ENCODE measurements at places on chromosomes 11 and 22.
A peak's percentile ranks its signal among the peaks of the same experiment; 100 is the strongest.

DNA sequence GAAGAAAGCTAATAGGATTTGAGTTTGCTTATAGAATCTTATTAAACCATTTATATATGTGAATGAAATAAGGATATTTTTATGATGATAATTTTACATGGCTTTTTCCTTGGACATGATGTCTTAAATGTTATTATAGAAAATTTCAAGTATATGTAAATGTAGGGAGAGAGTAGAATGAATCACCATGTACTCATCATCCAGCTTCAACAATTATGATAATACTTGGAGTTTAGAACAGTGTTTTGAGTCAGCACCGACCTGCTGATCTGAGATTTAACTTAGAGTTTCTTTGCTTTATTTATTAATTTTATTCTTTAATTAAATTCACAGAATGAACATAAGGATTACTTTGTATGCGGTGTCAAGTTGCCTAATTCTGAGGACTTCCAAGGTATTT, 193.5 kb downstream of the UVRAG start:
- DNase-seq, result no peak

DNA sequence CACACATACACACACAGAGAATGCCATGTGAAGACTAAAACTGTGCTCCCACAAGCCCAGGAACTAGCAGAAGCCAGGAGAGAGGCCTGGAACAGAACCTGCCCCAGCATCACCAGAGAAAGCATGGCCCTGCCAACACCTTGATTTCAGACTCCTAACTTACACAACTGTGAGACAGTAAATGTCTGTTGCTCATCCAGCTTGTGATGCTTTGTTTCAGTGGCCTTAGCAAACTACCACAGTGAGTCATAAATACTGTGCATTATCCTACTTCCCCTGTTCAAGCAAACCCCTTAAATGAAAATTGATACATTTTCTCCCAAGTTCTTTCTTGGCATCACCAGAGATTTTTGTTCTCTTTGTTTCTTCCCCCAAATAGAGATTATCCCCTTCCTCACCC, 1539.4 kb upstream of the TENM4 start:
- no peak for DNase-seq

DNA sequence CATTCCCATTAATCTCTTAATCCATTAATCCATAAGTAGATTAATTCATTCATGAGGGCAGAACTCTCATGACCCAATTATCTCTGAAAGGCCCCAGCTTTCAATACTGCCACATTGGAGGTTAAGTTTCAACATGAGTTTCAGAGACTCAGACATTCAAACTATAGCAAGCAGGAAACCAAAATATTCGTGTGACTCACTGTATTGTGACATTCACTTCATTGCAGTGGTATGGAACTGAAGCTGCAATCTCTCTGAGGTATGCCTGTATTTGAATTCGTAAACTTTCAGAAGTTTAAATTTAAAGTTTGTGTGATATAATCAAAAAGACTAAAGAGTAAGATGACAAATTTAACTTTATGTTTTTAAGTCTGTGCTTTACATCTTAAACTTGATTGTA, 2.9 kb upstream of the OR52J3 start:
- no peak for DNase-seq

DNA sequence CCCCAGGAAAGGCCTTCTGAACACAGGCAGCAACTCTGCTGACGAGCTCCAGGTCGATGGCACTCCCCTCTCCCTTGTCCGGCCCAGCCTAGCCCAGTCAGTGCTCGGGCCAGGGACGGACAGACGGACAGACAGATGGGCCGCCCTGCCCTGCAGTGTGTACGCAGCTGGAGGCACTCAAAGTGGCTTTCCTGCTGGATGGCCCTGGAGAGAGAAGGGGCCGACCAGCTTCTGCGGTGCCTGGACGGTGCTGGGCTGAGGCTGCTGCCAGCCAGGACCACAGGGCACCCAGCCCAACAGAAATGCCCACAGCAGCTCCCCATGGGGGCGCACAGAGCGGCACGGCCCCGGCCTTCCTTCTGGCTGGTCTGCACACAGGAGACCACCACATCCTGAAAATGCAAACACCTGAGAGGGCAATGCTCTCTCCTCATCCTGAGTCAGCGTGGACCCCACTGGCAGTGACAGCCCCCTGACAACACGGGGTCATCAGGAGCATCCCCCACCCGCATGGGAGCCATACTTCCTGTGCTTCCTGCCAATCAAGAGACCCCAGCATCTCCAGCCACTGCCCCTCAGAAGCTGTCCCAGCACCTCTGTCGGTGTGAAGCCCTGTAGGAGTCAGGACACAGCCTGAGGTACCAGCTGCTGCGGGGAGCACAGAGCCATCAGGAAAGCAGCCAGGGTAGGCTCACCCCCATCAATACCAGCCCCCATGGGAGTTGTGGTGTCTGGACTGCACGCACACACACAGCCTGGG, 692 bp upstream of the MOB2 start:
- DNase-seq, result peak; percentile 18

DNA sequence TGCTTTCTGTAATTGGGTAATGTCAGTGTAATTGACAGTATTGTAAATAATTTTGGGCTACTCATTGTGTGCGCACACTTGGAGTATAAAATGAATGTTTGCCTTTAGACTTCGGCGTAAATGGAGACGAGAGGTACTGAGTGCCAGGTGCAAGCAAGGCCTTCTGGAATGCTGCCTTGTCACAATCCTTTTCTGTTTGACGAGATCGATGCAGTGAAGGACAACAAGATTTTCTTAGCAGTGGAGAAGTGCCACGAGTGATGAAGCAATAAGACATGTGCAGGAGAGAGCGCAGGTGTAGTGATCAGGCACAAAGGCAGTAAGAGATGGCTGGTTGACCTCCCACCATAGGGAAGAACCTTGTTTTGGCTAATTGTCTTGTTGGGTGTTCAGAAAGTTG, 67.5 kb downstream of the DDX10 start:
- no peak for DNase-seq

- DNase-seq, result no peak
These were observed 120.9 kb downstream of the GALNT18 start for GRCh38 chr11:11500744-11501487.

DNA sequence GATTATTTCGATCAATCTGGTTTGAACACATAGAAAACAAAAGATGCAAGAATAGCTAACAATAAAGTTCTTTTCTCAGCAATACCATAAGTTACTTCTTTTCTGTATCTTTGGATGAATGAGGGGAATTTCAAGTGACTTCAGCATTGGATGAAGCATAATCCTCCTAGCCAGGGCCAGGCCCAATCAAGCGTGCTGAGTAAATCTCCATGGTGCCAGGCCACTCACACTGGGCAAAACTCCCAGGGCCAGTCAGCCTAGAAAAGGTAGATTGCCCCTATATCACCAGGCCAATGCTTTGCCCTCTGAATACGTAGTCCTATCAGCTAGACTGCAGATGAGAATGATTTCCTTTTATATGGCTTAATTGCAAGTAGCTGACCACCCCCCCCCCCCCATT, 6.0 kb downstream of the CNTF start:
- no peak for DNase-seq

- DNase-seq, result peak; percentile 8
These were observed 93.9 kb upstream of the PITPNB start for GRCh38 chr22:28012832-28013460.

DNA sequence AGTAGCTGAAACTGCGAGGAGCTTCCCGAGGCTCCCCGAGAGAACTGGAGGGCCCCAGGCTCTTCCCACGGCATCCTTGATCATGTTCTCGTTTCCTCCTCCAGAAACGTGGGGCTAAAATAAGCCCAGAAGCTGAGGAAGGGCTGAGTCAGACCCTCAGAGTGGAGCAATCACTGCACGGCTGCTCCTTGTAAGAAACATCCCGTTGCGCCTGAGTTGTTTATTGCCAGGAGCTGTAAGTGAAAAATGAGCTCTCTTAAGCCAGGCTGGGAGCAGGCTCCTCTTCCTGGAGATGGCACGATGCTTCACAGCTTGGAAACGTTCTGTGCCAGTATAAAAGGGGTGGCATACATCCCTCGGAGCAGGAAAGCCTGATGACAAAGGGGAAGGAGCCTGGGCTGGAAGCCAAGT, 47.3 kb upstream of the SYN3 start:
- DNase-seq, result no peak

- DNase-seq, result peak; percentile 36
These were observed 78.5 kb upstream of the NCAM1 start for GRCh38 chr11:112882494-112883381.

GRCh38 chr11:97202613-97203292, 812.9 kb downstream of the JRKL start:
- no peak for DNase-seq

DNA sequence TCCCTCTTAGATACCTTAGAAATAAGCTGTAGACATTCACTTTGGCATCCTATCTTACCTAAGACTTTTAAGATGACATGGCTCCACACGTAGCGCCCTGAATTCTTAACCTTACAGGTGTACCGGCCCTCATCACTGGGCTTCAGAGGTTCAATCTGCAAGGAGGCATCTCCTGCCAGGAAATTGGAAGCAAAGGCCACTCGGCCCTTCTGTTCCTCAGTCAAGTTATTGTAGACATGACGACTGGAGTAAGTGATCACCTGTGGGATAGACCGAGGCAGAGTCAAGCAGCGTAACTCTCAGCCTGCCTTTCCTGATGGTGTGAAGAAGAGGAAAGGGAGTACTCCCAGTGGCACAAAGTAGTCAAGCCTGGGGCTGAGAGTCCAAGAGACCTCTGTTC, 22.5 kb upstream of the HSPA8 start:
- no peak for DNase-seq

DNA sequence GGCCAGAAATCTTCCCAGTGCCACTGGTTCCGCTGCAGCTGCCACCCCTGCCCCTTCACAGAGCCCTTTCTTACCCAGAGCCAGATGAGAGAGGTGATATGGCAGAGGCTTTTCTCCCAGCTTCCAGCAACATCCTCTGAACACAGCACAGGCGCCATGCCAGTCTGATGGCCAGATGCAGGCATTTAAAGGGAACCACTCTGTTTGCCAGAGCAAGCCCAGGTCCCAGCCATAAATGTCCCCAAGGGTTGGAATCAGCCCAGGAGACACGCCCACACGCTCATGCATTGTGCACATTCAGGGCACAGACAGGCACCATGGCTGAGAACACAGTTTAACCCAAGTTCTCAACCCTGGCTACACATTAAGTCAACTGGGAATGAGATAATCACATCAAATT, 114.3 kb upstream of the CSNK2A3 start:
- DNase-seq, result no peak

- DNase-seq, result peak; percentile 80
These were observed at the start of gene CLCF1 for GRCh38 chr11:67372993-67373647. CLCF1 (minus strand) TSS chr11:67373598; CDS start chr11:67373539, 59 bp downstream.

DNA sequence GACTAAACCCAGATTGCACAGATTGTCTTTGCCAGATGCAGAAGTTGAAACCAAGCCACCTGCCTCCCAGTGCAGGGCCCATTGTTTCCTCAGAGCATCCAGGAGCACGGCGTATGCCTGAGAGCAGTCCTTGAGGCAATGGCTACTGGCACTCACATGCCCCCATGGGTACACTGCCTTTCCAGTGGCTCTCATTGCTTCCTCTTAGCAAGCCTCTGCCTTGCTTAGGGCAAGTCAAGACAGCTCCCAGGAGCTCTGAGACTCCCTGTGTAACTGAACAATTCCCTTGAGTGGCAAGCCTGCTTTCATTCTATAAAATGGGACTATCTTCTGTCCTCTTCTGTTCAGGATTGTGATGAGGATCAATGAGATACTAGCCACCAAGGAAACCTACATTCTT, 4.1 kb downstream of the SYTL2 start:
- DNase-seq, result no peak

DNA sequence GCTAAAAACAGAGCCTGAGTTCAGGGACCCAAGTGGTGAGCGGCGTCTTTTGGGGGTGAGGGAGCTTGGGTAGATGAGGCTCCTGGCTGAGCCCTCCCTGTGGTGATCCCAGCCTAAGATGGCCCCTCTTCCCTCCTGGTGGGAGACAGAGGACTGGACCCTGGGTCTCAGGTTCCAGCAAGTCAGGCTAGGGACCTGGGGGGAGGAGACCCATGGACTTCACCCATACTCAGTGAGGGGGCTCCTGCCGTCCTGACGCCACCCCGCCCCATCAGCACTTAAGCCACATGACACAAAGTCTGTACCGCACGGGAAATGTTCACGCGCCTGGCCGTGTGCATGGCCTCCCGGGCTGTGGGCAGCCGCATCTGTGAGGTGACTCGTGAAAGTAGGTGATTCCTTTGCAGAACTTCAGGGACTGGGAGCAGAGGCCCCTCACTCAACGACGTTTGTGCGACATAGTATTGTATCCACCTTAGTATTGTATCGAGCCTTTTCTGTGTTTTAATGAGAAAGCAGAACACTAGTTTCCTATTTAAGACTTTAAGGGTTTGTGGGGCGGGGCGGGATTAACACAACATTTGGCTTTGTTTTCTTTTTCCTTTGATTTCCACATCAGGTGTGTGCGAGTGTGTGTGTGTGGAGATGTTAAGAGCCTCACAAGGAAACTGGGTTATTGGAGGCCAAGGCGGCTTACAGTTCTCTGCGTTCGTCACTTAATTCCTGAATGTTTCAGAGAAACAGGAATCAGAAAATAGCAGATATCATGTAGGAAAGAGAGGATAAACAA, 18.4 kb upstream of the TMEM191C start:
- no peak for DNase-seq

- peak; percentile 60 for DNase-seq
These were observed 689 bp downstream of the TAF10 start for GRCh38 chr11:6611092-6611962.

DNA sequence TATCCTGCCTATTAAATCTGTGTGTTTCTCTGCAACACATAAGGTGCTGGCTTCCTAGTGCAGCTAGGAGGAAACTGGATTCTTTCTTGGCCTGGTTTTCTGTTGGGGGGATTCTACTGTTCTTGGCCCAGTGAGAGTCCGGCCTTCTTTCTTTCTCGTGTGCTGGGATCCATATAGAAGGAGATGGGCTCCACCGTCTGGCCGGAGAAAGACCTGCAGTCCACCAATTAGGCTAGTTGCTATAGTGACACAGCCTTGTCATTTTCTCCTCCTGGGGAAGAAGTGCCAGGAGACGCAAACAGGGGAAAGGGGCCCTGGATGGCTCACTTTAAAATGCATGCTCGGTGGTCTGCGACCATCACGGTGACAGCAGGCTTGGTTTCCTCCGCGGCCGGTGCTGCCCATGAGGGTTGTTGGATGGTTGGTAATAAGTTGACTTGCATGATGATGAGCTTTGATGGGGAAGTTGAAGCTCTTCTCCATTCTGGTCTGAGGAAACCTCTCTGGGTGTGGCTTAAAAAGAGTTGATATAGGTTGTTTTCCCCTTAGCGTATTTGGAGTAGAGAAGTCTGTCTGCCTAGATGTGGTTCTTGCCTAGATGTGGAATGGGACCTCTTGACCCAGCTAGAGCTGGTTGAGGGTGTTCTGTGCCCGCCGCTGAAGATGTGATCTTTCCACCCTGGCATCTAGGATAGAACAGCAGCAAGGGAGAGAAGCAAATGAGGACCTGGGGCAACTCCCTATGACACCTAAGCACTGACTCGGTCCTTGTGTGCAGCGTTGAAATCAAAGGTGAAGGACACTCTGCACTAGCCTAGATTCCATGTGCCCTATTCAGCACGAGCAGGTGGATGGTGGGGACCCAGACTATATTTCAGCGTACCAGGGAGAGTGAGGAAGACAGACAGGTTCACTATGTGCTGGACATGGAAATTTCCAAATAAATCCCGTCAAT, 1335.0 kb downstream of the BRD1 start:
- DNase-seq, result peak; percentile 58

Data from left cardiac atrium (tissue), 4 donors.